ENCODE measurements at places on chromosomes 5 and 9.

DNA sequence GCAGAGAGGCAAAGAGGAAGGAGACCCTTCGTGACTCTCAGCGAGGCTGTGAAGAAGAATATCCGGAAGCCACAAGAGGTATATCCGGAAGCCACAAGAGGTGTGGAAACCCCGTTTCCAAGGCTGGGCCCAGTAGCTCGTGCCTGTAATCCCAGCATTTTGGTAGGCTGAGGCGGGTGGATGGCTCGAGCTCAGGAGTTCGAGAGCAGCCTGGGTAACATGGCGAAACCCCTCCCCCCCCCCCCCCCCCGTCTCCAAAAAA lies 612 bp upstream of the BBLN start:
- H3K27ac ChIP-seq, result peak overlapping the region; percentile 73
- H3K4me3 ChIP-seq, result peak overlapping the region; percentile 68
- H3K27me3 ChIP-seq, result no peaks in the 10 kb centered on the region
- no peak for DNase-seq

GRCh38 chr5:171395042-171395441 lies 7.4 kb downstream of the NPM1 start:
- H3K27ac ChIP-seq, result no peak overlapping the region
- no peak overlapping the region for H3K4me3 ChIP-seq
- peaks cover 5% of the 10 kb centered on the region for H3K4me1 ChIP-seq
- peaks cover 8% of the 10 kb centered on the region for H3K36me3 ChIP-seq

DNA sequence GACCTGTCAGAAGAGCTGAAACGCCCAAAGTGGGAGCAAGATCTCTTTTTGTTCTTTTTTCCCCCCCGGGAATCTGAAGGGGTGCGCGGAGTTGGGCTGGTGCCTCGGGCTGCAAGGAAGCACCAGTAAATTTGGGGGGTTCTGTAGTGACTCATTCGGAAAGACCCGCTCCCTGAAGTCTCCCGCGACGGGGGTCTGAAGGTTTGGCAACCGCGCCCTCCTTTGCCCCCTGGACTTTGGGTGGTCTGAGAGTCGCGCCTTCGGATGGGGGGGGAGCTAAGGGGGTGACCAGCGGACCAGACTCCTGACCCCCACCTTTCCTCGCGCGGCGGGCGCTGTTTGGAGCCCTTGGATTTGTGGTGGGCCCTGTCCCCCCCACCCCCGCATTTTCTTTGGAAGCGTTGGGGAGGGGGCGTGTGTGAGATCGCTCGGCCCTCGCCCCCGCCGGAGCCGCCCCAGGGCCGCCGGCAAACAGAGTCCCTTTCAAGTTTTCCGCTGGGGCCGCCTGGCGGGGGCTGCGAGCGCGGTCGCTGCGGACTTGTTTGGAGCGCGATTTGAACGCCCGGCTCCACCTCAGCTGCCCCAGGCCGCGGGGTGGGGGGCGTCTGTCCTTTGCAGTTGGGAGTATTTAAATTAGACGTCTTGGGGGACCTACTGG lies 2.0 kb downstream of the CXXC5 start:
- peaks cover 23% of the 10 kb centered on the region for H3K4me1 ChIP-seq
- H3K4me3 ChIP-seq, result peak overlapping the region; percentile 79
- H3K36me3 ChIP-seq, result no peaks in the 10 kb centered on the region

GRCh38 chr9:120742951-120743416 lies 28.7 kb upstream of the MEGF9 start:
- no peaks in the 10 kb centered on the region for H3K36me3 ChIP-seq
- H3K4me3 ChIP-seq, result no peak overlapping the region
- no peak for DNase-seq
- H3K27me3 ChIP-seq, result no peaks in the 10 kb centered on the region
- H3K4me1 ChIP-seq, result no peaks in the 10 kb centered on the region
- no peak overlapping the region for H3K27ac ChIP-seq

- H3K27me3 ChIP-seq, result no peaks in the 10 kb centered on the region
- H3K4me3 ChIP-seq, result no peak overlapping the region
- H3K27ac ChIP-seq, result no peak overlapping the region
- H3K4me1 ChIP-seq, result no peaks in the 10 kb centered on the region
These were observed 201.3 kb upstream of the CLINT1 start for GRCh38 chr5:158060212-158060611.

DNA sequence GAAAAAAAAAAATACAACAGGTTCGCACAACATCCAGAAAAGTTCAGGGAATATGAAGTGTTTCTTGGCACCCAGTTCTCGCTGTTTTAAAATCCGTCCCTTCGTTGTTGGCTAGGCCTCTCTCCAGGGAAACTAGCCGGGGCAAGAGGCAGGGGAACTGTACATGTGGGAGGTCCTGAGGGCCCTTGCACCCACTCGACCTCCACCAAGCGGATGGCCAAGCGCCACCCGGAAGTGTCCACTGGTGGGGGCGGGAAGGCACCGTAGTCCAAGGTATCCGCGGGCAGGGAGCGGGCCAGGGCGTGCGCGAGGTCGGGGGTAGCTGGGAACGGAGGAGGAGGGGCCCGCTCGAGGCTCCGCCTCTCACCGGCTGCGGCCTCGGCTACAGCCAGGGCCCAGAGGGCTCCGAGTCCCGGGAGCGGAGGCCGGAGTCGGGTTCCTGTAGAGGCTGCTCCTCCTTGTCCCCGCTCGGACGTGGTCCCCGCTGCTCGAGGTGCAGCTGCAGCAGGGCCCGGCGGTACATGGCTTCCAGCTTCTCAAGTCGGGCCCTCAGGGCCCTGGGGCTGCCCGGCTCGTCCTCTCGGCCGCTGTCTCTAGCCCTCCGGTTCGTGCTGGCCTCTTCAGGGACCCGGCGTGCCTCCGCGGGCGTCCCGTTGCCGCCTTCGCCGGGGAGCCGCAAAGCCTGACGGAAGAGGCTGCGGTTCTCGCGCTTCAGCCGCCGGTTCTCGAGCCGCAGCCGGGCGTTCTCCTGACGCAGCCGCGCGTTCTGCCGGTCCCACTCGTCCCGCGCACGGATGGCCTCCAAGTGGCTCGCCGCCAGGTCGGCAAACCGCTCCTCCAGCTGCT lies 720 bp downstream of the TUSC1 start:
- peak overlapping the region; percentile 97 for H3K27ac ChIP-seq

DNA sequence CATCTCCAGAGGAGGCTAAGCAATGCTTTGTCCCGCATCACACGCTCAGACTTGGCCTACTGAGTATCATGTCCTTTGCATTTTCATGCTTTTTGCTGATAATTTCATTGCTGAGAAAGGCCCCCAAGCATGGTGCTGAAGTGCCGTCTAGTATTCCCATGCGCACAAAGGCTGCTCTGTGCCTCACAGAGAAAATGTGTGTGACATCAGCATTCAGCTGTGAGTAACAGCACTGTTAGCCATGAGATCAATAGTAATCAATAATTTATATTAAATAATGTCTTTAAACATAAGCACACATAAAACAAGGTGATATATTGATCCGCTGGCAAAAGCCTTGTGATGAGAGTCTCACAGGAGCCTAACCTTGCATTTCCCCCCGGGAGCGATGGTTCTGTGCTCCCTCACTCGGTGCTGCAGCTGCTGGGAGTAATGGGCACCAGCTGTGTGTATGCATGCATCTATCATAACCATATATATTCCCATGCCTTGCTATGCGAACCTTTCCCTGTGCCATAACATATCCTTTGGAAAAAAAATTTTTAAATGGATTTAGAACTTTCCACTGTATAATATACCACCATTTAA lies 50.4 kb upstream of the RNF130 start:
- no peaks in the 10 kb centered on the region for H3K36me3 ChIP-seq
- no peak for DNase-seq
- H3K27ac ChIP-seq, result no peak overlapping the region
- H3K4me1 ChIP-seq, result no peaks in the 10 kb centered on the region
- no peak overlapping the region for H3K4me3 ChIP-seq
- no peaks in the 10 kb centered on the region for H3K27me3 ChIP-seq

- H3K4me3 ChIP-seq, result peak overlapping the region; percentile 92
- H3K27me3 ChIP-seq, result no peaks in the 10 kb centered on the region
- H3K27ac ChIP-seq, result peak overlapping the region; percentile 93
- no peak for DNase-seq
These were observed 324 bp upstream of the RGMB start for GRCh38 chr5:98773214-98773463.

DNA sequence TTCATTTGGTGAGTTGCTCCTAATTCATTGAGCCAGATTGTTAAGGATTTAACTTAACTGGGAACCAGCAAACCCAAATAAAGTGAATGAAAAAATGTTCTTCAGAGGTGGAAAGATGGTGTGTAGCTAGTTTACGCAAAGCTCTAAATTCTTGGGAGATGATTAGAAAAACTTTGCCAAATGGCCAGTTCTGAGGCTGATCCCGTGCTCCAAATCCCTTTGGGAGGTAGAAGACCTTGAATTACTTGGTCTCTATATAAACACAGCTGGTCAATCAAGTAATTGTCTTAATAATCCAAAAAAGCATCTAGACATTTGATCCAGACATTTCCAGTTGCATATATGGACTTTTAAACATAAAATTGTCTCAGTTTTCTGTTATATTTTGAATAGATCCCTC lies 11.4 kb downstream of the ACTL7B start:
- no peaks in the 10 kb centered on the region for H3K27me3 ChIP-seq
- H3K27ac ChIP-seq, result no peak overlapping the region
- DNase-seq, result no peak
- H3K4me3 ChIP-seq, result no peak overlapping the region
- H3K4me1 ChIP-seq, result no peaks in the 10 kb centered on the region

DNA sequence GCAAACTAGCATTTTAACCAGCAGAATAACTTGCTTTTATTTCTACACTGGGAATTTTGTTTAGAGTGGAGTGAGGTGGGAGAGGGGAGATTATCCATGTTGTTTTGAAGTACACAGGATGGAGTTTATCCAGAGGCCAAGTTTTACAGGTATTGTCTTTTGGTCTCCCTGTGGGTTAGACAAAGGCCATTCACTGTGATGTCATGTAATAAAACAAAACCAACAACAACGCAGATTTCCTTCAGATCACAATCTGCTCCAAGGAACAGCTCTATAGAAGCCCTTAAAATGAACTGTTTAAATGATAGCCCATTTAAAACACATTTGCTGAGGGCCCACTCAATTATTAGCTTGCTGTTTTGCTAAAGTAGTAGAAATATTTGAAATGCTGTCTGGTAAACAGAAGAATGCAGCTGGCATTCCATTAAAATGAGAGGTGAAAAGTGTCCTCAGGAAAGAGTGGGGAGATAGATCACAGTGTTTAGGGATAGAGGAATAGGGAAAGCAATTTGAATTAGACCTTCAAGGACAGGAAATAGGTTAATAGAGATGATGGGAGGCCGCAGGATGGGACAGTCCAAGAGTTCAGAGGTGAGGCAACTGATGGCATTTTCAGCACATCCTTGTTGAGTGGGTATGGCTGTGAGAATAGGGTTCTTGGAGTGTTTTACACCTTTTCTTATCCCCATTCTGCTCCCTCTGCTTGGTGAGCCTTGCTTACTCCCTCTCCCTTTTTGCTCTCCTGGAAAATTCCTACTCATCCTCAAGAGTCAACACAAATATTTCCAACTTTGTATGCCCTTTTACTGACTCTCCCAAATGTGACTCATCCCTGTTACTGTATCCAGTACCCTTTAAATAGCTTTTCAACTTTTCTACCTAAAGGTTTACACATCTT lies 140.1 kb upstream of the NR3C1 start:
- no peaks in the 10 kb centered on the region for H3K36me3 ChIP-seq
- no peak overlapping the region for H3K4me3 ChIP-seq
- H3K4me1 ChIP-seq, result no peaks in the 10 kb centered on the region
- no peak for DNase-seq
- no peak overlapping the region for H3K27ac ChIP-seq

DNA sequence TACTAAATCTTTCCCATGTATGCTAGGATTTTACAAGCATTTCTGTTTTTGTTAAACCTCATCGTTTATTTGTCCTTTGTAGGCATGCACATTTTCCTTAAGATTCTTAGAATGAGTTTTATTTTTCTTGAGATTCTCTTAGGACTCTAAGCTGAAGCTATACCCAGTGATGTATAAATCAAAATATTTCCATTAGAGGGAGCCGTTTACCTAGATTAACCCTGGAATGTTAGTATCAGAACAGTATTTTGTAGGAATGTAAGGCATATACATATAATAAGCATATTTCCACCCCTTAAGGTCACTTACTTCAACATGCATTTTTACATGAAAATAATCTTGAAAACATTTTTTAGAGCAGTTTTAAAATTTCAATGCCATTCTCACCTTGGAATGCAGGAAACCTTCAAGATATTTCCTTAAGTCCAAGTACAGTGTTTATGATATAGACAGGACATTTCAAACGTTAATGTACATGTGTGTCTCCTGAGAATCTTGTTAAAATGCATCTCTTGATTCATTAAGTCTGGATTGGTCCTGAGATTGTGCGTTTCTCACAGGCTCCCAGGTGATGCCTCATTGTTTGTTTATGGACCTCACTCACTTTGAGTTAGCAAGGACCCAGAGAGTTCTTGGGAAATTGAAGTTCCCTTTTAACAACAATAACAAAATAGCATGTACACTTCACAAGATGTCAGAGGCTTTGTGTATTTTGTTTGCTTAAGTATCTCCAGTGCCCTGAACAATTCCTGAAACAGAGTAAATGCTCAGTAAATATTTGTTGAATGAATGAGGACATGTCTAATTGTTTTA lies 34.9 kb upstream of the FCHO2 start:
- no peak overlapping the region for H3K4me3 ChIP-seq
- H3K27me3 ChIP-seq, result no peaks in the 10 kb centered on the region
- DNase-seq, result no peak
- no peaks in the 10 kb centered on the region for H3K36me3 ChIP-seq
- no peak overlapping the region for H3K27ac ChIP-seq

- no peak overlapping the region for H3K27ac ChIP-seq
- H3K36me3 ChIP-seq, result peaks cover 12% of the 10 kb centered on the region
- H3K4me1 ChIP-seq, result no peaks in the 10 kb centered on the region
- H3K4me3 ChIP-seq, result no peak overlapping the region
These were observed 7.7 kb downstream of the TRIM32 start for GRCh38 chr9:116694785-116695291.

GRCh38 chr9:13971966-13972655 lies 341.8 kb downstream of the NFIB start:
- H3K4me1 ChIP-seq, result no peaks in the 10 kb centered on the region
- H3K27me3 ChIP-seq, result no peaks in the 10 kb centered on the region
- H3K36me3 ChIP-seq, result no peaks in the 10 kb centered on the region
- no peak for DNase-seq

DNA sequence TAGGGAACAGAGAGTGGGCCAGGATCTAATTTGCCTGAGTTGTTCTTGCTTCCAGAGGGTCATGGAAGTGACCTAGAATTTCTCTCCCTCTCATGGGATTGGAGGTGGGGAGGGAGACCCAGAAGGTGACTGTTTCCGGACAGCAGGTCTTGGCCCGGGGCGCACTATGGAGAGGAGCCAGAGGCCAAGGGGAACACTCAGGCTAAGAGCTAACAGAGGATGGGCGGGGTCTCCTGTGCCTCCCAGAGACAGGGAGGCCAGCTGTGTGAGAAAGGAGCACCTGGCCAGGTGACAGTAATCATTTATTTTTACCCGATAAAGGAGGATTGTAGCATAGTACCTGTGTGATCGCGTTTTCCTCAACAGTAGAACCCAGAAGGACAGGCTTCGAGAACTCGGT lies 50.9 kb upstream of the ANKH start:
- H3K27me3 ChIP-seq, result no peaks in the 10 kb centered on the region
- no peak for DNase-seq
- no peak overlapping the region for H3K27ac ChIP-seq
- no peak overlapping the region for H3K4me3 ChIP-seq
- no peaks in the 10 kb centered on the region for H3K36me3 ChIP-seq

Measured in prostate gland (tissue), 2 donors.